CD8-positive, alpha-beta memory T cell (primary cell): ENCODE measurements at places on chromosomes 1 and 21. TPM values are rescaled to one million over a fixed set of nuclear protein-coding genes. Genes with fewer than 3 reads are reported as not detected.
A peak's percentile ranks its signal among the peaks of the same experiment; 100 is the strongest.

Gene CFHR1
- total RNA-seq, result not detected

Gene WNT4
- not detected for total RNA-seq

Gene CHI3L1
- not detected for total RNA-seq

- no peak for DNase-seq
Observed at GRCh38 chr1:17665950-17666720, 89.0 kb upstream of the ACTL8 start.

- no peak for DNase-seq
Observed at GRCh38 chr1:29639156-29639736, 402.9 kb downstream of the PTPRU start.

DNA sequence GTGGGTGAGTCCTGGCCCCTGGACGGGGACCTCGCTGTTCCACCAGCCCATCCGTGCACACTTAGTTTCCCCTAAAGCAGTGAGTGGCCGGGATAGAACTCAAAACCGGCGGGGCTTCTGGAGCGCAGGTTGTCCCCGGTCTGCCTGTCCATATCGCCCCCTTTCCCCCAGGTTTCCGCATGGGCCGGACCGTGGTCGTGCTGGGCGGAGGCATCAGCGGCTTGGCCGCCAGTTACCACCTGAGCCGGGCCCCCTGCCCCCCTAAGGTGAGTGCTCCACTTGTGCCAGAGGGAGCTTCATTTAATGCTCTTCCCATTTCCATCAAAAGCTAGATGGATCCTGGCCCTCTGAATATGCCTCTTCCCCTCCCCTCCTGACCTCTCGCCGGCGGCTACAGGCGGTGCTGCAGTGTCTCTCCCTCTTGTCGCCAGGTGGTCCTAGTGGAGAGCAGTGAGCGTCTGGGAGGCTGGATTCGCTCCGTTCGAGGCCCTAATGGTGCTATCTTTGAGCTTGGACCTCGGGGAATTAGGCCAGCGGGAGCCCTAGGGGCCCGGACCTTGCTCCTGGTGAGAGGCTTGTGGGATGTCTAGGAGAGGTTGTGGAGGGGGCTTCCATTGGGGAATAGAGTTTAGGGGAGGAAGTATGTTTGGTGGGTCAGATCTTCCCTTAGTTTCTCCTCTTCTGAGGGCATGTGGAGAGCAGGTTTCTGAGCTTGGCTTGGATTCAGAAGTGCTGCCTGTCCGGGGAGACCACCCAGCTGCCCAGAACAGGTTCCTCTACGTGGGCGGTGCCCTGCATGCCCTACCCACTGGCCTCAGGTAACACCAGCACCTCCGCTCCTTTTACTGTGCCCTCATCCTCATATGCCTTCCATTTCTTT, 683 bp downstream of the PPOX start:
- DNase-seq, result peak; percentile 51

DNA sequence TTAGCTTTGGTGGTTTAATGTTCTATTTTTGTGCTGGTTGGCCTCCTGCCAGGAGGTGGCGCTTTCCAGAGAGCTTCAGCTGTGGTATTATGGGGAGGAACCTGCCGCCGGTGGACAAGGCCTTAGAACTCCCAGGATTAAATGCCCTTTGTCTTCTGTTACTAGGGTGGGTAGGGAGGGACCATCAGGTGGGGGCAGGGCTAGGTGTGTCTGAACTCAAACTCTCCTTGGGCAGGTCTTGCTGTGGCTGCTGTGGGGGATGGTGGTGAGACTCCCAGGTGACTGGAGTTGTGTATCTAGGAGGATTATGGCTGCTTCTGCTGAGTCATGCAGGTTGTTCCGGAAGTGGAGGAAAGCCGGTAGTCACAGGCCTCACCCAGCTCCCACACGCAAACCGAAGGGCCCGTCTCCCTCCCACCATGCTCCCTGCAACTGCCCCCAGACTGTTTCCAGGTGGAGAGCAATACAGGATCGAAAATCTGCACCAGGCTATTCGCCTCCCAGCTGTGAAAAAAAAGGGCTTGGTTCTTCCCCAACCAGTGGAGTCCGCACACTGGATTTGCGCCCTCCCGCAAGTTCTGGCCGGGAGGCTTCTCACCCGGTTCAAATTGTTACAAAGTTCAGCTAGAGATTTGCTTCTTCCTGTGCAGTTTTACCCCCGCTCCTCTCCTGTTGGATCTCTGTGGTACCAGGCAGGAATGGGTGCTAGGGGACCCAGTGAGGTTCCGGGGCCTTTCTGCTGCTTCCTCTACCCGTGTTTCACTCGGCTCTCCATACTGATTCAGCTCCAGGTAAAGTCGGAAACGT, 220.5 kb downstream of the CENPF start:
- no peak for DNase-seq

DNA sequence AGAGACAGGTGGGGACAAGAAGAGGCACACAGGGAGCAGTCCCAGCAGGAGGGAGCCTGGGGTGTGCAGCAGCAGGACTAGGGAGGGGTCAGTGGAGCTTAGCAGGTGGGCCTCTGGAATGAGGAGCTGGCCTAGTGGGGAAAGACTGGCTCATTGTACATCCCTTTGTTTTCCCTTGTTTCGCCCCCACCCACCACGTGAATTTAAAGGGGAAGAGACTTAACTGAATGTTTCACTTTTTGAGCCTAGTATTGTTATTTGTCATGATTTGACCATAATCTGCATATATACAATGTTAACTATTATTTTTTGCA, 181.7 kb downstream of the DHRS3 start:
- no peak for DNase-seq

DNA sequence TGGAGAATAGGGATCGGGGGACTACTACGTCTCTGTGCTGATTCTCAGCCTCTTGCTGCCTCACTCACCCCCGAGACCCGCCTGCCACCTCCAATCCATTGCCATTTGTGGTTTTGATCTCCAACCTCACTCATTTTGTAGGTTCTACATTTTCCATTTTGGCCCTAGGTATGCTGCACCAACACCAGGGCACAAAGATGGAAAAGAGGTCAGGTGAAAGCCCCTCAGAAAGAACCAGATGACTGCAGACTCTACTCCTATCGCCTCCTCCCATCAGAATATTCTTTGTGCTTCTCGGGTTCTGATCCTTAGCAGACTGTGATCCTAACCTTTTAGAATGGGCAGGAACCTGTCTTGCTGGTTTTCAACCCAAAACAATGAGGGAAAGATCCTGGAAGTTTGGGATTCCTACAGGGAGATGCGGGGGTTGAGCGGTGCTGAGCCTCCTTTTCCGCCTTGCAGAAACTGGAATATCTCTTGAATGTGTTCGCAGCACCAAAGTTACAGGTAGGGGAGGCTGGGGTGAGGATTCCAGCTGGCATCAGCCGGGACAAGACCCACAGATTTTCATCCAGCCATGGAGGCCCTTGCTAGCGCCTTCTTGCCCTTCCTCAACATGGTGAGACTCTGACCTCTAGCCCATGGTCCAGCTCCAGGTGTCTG, 53.1 kb downstream of the RHBG start:
- no peak for DNase-seq

DNA sequence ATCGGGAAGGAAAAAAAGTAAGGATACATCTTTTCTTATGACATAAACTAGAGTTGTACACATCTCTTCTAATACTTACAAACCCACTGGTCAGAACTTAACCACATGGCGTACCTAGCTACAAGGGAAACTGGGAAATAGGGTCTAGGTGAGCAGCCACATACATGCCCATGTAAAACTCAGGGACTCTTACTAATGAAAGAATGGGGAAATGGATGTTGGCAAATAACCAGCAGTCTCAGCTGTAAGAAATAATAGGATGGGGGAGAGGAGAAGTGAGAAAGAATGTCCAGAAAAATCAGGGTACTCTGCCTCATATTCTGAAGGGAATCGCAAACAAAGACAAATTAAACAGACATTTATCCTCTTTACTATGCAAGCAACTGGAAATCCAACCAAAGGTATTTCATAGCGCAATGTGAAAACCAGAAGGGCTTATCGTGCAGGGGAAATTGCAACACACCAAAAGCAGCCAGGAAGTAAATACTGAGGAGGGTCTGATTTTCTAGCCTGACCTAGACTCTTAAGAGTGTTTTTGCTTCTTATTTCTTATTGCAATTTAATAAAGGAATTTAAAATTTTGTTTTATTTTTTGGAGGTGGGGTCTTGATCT, 17.5 kb downstream of the GTF2B start:
- no peak for DNase-seq

DNA sequence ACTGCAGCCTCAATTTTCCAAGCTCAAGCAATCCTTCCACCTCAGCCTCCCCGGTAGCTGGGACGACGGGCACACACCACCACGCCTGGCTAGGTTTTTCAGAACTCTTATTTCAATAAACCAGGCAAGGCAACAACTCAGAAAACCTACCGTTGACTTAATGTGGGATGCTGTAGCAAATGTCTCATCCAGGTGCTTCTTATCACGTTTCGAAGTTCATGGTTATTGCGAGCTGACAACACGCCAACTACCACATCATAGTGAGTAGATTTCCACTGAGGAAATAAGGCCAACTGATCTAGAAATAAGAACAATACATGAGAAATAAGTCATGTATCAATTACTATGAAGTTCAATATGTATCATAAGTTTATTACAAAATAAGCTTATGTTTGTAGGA, 9.7 kb downstream of the B3GALNT2 start:
- no peak for DNase-seq
